H1 (cell line): ENCODE measurements at places on chromosomes 7 and 10. TPM values are rescaled to one million over a fixed set of nuclear protein-coding genes. Genes with fewer than 3 reads are reported as not detected.

DNA sequence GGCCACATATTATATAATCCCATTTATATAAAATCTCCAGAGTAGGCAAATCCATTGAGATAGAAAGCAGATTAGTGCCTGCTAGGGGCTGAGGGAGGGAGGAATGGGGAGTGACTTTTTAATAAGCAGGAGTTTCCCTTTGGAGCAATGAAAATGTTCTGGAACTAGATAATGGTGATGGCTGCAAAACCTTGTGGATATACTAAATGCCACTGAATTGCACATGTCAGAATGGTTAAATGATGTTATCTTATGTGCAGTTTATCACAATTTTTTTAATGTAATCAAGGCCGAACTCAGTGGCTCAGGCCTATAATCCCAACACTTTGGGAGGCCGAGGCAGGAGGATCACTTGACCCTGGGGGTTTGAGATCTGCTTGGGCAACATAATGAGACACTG, 145.5 kb upstream of the AUTS2 start:
- DNase-seq, result no peak

NODAL gene
- total RNA-seq, result 6.3 and 7.3 TPM in 2 replicates

CALCR gene
- 3.0 and 3.6 TPM in 2 replicates for total RNA-seq

CCDC126 gene
- total RNA-seq, result 4.2 and 5.3 TPM in 2 replicates

CYP2C9 gene
- not detected in 2 replicates for total RNA-seq

DNA sequence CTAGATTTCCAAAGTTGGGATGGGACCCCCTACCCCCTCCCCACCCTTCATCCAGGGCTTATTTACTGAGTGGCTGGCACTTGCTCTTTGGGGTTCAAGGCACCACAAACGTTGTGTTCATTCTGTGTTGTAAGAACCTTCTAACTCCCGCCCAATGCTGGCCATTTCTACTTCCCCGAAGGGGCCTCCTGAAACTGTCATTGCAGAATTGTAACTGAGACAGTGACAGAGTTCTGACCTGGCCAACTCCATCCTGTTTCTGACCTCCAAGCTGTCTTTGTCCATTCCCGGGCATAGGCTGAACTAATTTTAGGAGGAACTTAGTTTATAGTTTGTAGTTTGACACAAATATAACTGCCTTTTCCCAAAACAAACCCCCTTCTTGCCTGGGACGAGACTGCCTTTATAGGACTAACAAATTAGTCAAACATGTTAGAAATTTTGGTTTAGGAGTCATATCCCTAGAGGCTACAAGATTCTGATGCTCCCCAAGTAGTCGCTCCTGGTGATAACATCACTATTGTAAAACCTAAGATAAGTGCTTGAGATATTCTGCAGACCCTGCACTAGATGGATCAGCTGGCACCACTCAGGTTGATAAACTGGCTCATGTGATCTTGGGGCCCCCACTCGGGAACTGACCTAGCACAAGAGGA, 34.8 kb upstream of the ZMIZ2 start:
- DNase-seq, result no peak
